ENCODE measurements at places on chromosomes 2 and 18.

- DNase-seq = peak; percentile 72
- no peak overlapping the region for H3K4me3 ChIP-seq
- H3K36me3 ChIP-seq = peaks cover 14% of the 10 kb centered on the region
- H3K27me3 ChIP-seq = no peaks in the 10 kb centered on the region
- no peak overlapping the region for H3K27ac ChIP-seq
These were observed 20.4 kb downstream of the TGFBRAP1 start for GRCh38 chr2:105309147-105309545.

GRCh38 chr18:10477121-10477862 lies 22.9 kb downstream of the APCDD1 start:
- peak; percentile 37 for DNase-seq
- H3K4me1 ChIP-seq = peaks cover 21% of the 10 kb centered on the region
- H3K4me3 ChIP-seq = no peak overlapping the region
- no peak overlapping the region for H3K27ac ChIP-seq

GRCh38 chr18:45066886-45067285 lies 386.2 kb downstream of the SETBP1 start:
- H3K27ac ChIP-seq = no peak overlapping the region
- peaks cover 6% of the 10 kb centered on the region for H3K4me1 ChIP-seq
- no peaks in the 10 kb centered on the region for H3K27me3 ChIP-seq
- H3K36me3 ChIP-seq = peaks cover 13% of the 10 kb centered on the region

- H3K4me3 ChIP-seq = no peak overlapping the region
- peak; percentile 1 for DNase-seq
- no peaks in the 10 kb centered on the region for H3K27me3 ChIP-seq
- H3K27ac ChIP-seq = no peak overlapping the region
- no peaks in the 10 kb centered on the region for H3K36me3 ChIP-seq
- no peaks in the 10 kb centered on the region for H3K4me1 ChIP-seq
These were observed 1466.3 kb downstream of the DPP10 start for GRCh38 chr2:115908731-115909130.

- DNase-seq = no peak
- peaks cover under 1% of the 10 kb centered on the region for H3K4me1 ChIP-seq
- no peak overlapping the region for H3K27ac ChIP-seq
These were observed 417.5 kb upstream of the MYT1L start for GRCh38 chr2:2748399-2749205.

GRCh38 chr2:218569038-218569431 lies 396 bp downstream of the CNOT9 start:
- peaks cover 17% of the 10 kb centered on the region for H3K36me3 ChIP-seq
- no peaks in the 10 kb centered on the region for H3K27me3 ChIP-seq
- DNase-seq = peak; percentile 69
- peaks cover 10% of the 10 kb centered on the region for H3K4me1 ChIP-seq

- H3K27me3 ChIP-seq = no peaks in the 10 kb centered on the region
- H3K4me1 ChIP-seq = peaks cover 5% of the 10 kb centered on the region
- no peak overlapping the region for H3K27ac ChIP-seq
- H3K4me3 ChIP-seq = no peak overlapping the region
- peaks cover 36% of the 10 kb centered on the region for H3K36me3 ChIP-seq
These were observed 5.7 kb downstream of the C18orf32 start for GRCh38 chr18:49481317-49481716.

DNA sequence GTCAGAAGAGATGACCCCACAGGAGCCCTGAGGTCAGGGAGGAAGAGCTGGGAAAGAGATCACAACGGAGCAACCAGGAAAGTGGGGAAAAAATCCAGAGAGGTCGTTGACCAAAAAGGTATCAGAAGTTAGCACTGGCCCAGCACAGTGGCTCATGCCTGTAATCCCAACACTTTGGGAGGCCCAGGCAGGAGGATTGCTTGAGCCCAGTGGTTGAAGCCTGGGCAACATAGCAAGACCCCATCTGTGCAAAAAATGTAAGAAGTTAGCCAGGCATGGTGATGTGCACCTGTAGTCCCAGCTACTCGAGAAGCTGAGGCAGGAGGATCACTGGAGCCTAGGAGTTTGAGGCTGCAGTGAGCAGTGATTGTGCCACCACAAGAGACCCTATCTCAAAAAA lies 121.5 kb downstream of the GBX2 start:
- no peaks in the 10 kb centered on the region for H3K27me3 ChIP-seq
- no peaks in the 10 kb centered on the region for H3K4me1 ChIP-seq
- H3K4me3 ChIP-seq = no peak overlapping the region
- no peak for DNase-seq

DNA sequence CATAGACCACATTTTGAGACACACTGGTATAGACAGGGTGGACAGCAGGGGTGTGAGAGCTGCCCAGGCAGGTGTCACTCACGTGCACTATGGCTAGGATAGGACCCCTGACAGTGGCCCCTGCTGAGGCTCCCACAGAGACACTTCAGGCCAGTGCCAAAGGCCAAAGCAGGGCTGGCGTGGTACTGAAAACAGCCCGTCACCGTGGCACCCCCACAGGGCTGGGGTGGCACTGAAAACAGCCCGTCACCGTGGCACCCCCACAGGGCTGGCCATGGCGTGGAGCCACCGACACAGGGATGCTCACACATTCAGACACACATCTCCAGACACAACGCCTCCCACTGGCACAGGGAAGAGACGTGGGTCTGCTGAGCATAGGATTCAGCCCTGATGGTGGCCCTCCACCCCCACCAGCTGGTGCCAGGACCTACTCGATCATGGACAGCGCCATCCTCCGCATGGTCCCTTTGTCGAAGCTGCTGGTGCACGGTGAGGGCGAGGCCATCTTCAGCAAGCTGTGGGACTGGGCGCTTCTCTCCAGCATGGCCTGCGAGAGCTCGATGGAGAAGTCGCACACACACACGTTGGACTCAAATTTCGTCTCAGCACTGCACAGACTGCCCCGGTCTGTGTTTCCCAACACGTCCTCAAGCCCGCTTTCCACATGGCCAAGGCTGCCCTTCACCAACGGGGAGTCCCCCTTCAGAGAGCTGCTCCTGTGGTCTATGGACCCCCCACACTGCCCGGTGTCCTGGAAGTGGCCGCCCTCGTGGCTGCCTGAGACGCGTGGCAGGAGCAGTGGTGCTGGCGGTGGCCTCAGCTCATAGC lies 34.1 kb downstream of the ANKMY1 start:
- peaks cover 24% of the 10 kb centered on the region for H3K36me3 ChIP-seq
- H3K27me3 ChIP-seq = peaks cover 16% of the 10 kb centered on the region
- H3K27ac ChIP-seq = no peak overlapping the region
- H3K4me1 ChIP-seq = peaks cover 11% of the 10 kb centered on the region
- no peak overlapping the region for H3K4me3 ChIP-seq

DNA sequence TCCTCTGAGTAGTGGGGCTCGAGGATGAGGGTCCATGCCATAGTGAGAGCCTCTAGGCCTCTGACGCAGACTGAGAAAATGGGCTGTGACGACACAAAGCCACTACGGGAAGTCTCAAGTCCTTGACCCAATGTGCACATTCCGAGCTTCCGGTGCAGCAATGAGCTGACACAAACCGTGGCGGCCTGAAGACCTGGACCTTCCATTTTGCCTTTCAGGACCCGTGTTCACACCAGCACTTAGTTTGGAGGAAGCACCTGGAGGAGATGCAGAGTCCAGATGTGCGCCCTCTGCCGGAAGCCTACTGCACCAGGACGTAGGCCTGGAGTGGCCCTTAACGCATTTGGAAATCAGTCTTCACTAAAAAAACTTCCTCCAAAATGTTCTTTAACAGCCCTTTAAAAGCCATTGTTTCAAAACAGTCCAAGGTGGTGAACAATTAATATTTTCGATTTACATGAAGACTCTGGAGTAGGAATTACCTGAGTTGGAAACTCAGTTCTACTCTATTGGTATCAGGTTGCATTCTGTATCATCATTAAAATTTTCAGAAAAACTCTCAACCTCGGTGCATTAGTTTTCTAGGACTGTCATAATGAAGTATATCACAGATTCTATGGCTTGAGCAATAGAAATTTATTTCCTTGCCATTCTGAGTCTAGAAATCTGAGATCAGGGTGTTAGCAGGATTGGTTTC lies 33.9 kb downstream of the BMP10 start:
- no peak overlapping the region for H3K4me3 ChIP-seq
- peaks cover 3% of the 10 kb centered on the region for H3K4me1 ChIP-seq
- H3K27me3 ChIP-seq = peaks cover 2% of the 10 kb centered on the region
- H3K36me3 ChIP-seq = no peaks in the 10 kb centered on the region

GRCh38 chr2:127415593-127416505 lies 2.4 kb upstream of the PROC start:
- DNase-seq = no peak
- peaks cover 29% of the 10 kb centered on the region for H3K4me1 ChIP-seq
- no peaks in the 10 kb centered on the region for H3K36me3 ChIP-seq
- peak overlapping the region; percentile 48 for H3K4me3 ChIP-seq
- H3K27ac ChIP-seq = no peak overlapping the region

DNA sequence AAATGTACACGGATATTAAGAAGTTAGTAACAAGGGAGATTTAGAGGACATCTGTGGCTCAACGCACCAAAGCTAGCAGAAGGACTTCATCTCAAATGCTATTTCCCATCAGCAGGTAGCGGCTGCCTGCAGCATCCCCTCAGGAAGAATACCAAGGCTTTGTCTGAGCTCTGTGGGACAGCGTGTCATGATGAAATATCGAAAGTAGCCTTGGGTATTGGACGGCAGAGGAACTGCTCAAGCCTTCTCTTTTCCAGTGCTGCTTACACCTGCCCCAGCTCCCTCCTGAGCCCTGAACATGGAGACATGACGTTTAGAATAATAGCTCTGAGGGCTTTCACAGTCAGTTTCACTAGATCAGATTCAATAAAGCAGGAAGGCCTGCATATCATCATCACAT lies 241.6 kb downstream of the SUCLG1 start:
- H3K27ac ChIP-seq = no peak overlapping the region
- H3K36me3 ChIP-seq = no peaks in the 10 kb centered on the region
- DNase-seq = no peak

GRCh38 chr2:101828257-101828656 lies 130.8 kb downstream of the MAP4K4 start:
- H3K27ac ChIP-seq = no peak overlapping the region
- H3K4me3 ChIP-seq = no peak overlapping the region
- no peaks in the 10 kb centered on the region for H3K27me3 ChIP-seq
- peaks cover 45% of the 10 kb centered on the region for H3K36me3 ChIP-seq
- H3K4me1 ChIP-seq = peaks cover 10% of the 10 kb centered on the region
- DNase-seq = no peak

DNA sequence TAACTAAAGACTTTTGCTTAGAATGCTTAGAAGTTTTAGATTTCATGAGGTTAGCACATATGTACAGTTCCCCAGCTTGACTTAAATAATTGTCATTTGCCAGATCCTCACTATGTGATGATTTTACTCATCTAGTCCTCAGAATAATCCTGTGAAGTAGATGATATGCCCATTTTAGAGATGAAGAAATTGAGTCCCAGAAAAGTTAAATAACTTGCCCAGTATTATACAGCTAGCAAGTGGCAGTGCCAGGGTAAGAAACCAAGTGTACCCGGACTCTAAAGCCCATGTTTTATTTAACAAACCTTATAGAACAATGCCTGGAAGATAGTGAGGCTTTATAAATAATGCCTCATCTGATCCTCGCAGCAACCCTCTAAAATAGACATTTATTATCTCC lies 28.3 kb downstream of the SPDYA start:
- H3K36me3 ChIP-seq = no peaks in the 10 kb centered on the region
- no peak overlapping the region for H3K4me3 ChIP-seq
- no peak overlapping the region for H3K27ac ChIP-seq

- no peak overlapping the region for H3K4me3 ChIP-seq
- no peak for DNase-seq
- no peaks in the 10 kb centered on the region for H3K27me3 ChIP-seq
- no peak overlapping the region for H3K27ac ChIP-seq
- no peaks in the 10 kb centered on the region for H3K36me3 ChIP-seq
These were observed 22.1 kb downstream of the GCKR start for GRCh38 chr2:27518782-27519113.

GRCh38 chr18:78736015-78736690 lies 243.5 kb upstream of the SALL3 start:
- no peaks in the 10 kb centered on the region for H3K4me1 ChIP-seq
- H3K27me3 ChIP-seq = peaks cover 3% of the 10 kb centered on the region
- no peak overlapping the region for H3K27ac ChIP-seq
- H3K4me3 ChIP-seq = no peak overlapping the region
- DNase-seq = no peak

- DNase-seq = no peak
- no peak overlapping the region for H3K4me3 ChIP-seq
- H3K27ac ChIP-seq = no peak overlapping the region
- no peaks in the 10 kb centered on the region for H3K4me1 ChIP-seq
These were observed 118.3 kb downstream of the LRRTM1 start for GRCh38 chr2:80186262-80186661.

DNA sequence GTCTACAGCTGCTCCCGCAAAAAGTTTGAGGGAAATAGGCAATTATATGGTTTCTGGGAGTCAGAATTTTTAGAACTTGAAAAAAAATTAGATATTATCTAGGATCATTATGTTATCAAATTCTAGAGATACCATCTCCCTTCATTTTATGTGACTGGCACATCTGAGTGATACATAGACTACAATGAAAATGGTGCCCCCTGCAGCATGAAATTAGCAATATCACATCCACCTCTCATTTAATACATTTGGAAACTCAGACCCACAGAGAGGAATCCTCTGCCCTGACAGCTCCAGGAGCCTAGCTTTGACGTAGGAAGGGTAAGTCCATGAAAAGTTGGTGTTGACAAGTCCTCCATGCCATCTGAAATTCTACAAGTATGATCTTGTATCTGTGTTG lies 381.6 kb downstream of the SUCLG1 start:
- no peaks in the 10 kb centered on the region for H3K4me1 ChIP-seq
- H3K27ac ChIP-seq = no peak overlapping the region
- no peaks in the 10 kb centered on the region for H3K36me3 ChIP-seq
- H3K27me3 ChIP-seq = no peaks in the 10 kb centered on the region
- DNase-seq = peak; percentile 14

DNA sequence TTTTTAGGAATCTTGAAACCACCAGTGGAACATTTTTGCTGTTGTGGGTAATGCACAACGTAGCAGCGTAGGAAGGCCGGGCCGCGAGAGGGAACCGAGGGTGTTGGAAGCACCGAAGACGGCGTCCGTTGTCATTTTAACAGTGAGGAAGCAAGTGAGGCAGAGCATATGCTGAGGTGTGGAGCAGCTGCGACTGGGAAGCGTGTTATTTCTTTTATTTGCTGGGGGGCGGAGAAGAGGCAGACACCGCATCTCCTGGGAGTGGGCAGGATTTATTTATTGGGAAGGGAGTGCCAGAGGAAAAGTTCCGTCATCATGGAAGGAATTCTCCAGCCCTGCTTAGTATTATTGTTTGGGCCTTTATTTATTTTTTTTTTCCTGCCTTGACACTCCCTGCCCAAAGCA lies 232.8 kb downstream of the KLHL29 start:
- H3K4me3 ChIP-seq = no peak overlapping the region
- H3K4me1 ChIP-seq = peaks cover 66% of the 10 kb centered on the region
- H3K27me3 ChIP-seq = peaks cover 5% of the 10 kb centered on the region
- H3K27ac ChIP-seq = peak overlapping the region; percentile 94
- DNase-seq = peak; percentile 95

DNA sequence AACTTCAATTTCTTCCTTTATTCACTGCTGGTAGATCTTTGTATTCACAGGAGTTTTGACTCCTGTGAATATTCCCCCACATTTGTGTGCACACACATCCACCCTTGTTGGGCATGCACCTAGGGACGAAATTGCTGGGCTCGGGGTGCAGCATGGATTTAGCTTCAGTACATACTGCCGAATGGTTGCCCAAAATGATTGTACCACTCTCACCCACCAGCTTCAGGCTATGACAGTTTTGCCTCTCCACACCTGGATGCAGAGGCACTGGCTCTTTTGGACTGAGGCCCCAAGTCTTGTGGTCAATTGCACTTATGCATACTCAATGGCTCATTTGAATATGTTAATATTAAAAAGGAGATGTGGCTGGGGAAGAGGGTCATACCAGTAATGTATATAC lies 65.1 kb upstream of the ODC1 start:
- no peak for DNase-seq
- peaks cover 5% of the 10 kb centered on the region for H3K4me1 ChIP-seq
- no peak overlapping the region for H3K4me3 ChIP-seq
- no peaks in the 10 kb centered on the region for H3K36me3 ChIP-seq
- no peaks in the 10 kb centered on the region for H3K27me3 ChIP-seq

All from muscle of leg (tissue), 16 donors.